ENCODE measurements at places on chromosomes 5 and 9. TPM values are rescaled to one million over a fixed set of nuclear protein-coding genes. Genes with fewer than 3 reads are reported as not detected.

Gene PCDHA6
- not detected for polyA plus RNA-seq

Gene RIMOC1
- polyA plus RNA-seq, result 17.0 TPM

Gene BTNL3
- not detected for polyA plus RNA-seq

Gene SLC6A7
- polyA plus RNA-seq, result not detected

- no peak overlapping the region for H3K4me3 ChIP-seq
- H3K36me3 ChIP-seq, result no peaks in the 10 kb centered on the region
- H3K27me3 ChIP-seq, result no peaks in the 10 kb centered on the region
- H3K27ac ChIP-seq, result no peak overlapping the region
- no peaks in the 10 kb centered on the region for H3K4me1 ChIP-seq
Observed at GRCh38 chr5:20615888-20616563, 628.0 kb upstream of the CDH18 start.

DNA sequence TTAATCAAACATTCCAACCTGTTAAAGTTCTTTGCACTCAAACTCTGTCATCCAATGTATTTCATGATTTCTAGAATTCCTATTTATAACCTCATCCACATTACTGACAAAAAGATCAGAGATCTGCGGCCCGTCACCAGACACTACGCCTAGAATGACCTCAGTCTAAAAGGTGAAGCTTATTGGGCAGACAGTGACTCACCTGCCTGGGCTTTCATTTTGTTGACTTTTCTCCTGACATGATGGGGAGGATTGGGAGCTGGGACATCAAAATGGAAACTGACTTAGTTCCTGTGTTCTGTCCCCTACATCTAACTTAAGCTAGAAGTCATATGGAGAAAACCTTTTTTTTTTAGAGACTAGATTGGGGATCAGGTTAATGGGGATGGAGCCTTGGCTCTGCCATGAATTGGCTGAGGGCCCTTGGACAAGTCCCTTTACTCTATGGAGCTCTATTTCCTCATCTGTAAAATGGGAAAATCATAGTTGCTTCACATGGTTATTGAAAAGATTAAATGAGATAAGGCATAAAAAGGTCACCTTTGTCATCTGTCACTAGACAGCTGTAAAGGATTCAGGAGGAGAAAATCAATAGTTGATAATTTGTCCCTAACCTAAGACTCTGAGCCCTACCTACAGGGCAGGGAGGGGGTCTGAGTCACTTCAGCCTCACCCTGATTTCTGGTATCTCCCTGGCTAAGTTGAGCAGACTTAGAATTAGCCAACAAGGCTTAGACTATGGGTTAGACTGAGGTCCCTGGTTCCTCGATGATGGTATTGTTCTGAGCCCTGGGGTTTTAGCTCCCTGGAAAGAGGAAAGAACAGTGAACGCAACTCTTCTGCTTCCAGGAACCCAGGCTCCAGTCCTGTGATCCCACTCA is 224.8 kb upstream of the TBC1D2 start:
- H3K27me3 ChIP-seq, result no peaks in the 10 kb centered on the region
- peaks cover 42% of the 10 kb centered on the region for H3K4me1 ChIP-seq
- H3K27ac ChIP-seq, result no peak overlapping the region
- no peaks in the 10 kb centered on the region for H3K36me3 ChIP-seq
- no peak overlapping the region for H3K4me3 ChIP-seq

- H3K4me1 ChIP-seq, result peaks cover 15% of the 10 kb centered on the region
- H3K27me3 ChIP-seq, result no peaks in the 10 kb centered on the region
Observed at GRCh38 chr9:98598861-98599260, 109.9 kb downstream of the GABBR2 start.

DNA sequence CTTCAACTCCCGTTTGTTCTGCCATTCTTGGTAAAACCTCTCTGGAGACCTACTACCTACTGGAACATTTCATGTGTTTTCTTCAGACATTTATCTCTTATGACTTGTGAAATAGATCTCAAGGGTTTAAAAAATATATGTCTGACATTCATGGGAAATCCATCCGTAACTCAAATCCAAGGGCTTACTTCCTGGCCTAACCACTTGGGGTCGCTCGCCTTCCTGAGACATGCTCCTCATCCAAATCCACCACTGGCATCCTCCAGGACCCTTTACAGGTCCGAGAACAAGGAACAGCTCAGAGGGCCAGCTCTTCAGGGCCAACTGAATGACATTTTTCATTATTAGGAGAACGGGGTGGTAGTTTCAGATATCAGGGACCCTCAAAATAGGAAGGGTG is 235.1 kb upstream of the TUT7 start:
- H3K4me3 ChIP-seq, result no peak overlapping the region
- H3K27ac ChIP-seq, result no peak overlapping the region
- no peaks in the 10 kb centered on the region for H3K36me3 ChIP-seq
- no peaks in the 10 kb centered on the region for H3K4me1 ChIP-seq

DNA sequence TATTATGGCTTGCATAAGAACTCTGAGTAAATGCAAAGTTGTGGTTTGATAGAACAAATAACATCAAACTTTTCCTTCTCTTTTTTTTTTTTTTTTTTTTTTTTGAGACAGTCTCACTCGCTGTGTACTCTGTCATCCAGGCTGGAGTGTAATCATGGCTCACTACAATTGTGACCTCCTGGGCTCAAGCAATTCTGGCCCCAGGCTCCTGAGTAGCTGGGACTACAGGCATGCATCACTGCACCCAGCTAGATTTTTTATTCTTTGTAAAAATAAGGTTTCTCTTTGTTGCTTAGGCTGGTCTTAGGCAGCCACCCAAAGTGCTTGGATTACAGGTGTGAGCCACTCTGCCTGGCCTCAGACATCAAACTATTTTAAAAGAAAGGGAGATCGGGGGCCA is 19.0 kb upstream of the PTGER4 start:
- H3K27ac ChIP-seq, result no peak overlapping the region
- no peak overlapping the region for H3K4me3 ChIP-seq
- H3K36me3 ChIP-seq, result no peaks in the 10 kb centered on the region
- H3K4me1 ChIP-seq, result no peaks in the 10 kb centered on the region
- H3K27me3 ChIP-seq, result no peaks in the 10 kb centered on the region

DNA sequence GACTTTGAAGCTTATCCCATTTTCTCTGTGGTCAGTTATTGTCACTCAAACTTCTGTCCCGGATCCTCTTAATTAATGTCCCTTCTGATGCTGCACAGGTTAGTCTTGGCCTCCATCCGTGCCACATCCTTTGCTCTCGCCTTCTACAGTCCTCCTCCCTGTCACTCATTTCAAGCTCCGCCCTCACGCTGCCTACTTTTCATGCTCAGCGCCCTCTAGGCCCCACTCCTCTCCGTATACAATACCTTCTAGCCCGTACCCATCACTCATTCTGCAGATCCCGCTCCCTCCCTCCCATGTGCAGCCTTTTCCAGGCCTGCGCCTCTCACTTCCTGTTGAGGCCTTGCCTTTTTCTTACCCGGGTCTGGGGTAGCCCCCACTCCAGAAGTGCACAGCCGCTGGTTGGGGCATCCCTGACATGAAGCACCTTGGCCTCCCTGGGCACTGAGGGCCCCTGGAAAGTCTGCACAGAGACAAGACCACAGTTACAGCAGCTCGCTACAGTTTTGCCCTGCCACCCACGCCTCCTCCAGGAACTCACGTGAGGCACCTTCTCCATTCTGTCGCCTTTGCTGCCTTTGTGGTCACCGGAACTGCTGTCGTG is 88.5 kb upstream of the SLC25A48 start:
- no peaks in the 10 kb centered on the region for H3K36me3 ChIP-seq
- no peaks in the 10 kb centered on the region for H3K27me3 ChIP-seq
- H3K27ac ChIP-seq, result no peak overlapping the region
- no peak overlapping the region for H3K4me3 ChIP-seq
- no peak for DNase-seq

- no peak overlapping the region for H3K4me3 ChIP-seq
- peaks cover 37% of the 10 kb centered on the region for H3K4me1 ChIP-seq
- H3K27me3 ChIP-seq, result no peaks in the 10 kb centered on the region
- DNase-seq, result no peak
- H3K27ac ChIP-seq, result no peak overlapping the region
Observed at GRCh38 chr5:113031104-113031503, 54.5 kb downstream of the DCP2 start.

Data from GM23248 (cell line).